ENCODE measurements at places on chromosomes 2 and 18.

GRCh38 chr2:167383610-167384194 lies 495.4 kb downstream of the XIRP2 start:
- no peak for DNase-seq

- DNase-seq = no peak
Observed at GRCh38 chr2:24175631-24176187, 856 bp downstream of the FAM228A start.

- no peak for DNase-seq
Observed at GRCh38 chr2:41500895-41501294, 546.9 kb upstream of the PKDCC start.

DNA sequence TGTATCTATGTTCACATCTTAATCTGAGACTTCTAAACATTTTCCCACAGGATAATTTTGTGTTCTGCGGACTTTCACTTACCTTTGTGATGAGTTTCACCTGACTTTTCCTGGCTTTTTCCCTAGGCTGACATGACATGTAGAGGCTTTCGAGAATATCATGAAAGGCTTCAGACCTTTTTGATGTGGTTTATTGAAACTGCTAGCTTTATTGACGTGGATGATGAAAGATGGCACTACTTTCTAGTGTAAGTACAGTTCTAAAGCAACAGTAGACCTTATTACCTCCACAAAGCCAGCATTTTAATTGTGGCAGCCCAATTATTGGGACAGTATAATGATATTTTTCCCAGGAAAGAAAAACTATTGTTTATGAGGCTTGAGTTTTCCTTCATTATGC lies 34.1 kb upstream of the METAP1D start:
- DNase-seq = no peak

DNA sequence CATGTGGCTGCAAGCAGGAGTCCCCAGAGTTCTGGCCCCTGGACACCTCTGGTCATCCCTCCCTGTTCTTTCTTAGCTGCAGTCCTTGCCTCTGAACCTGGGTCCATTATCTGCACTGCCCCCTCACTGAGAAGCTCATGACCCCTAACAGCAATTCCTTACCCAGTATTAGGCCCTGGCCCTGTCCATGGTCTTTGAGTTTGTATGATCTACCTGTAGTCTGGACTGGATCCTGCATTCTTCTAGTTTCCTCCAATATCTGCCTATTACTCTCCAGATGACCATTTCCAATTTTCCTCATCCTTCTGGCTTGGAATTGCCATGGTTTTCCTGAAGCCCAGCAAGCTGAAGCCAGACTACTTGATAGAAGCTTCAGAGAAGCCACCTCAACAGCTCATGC lies 302.4 kb upstream of the HS6ST1 start:
- DNase-seq = no peak

- DNase-seq = no peak
Observed at GRCh38 chr2:174688079-174688478, 76.2 kb downstream of the CHRNA1 start.

DNA sequence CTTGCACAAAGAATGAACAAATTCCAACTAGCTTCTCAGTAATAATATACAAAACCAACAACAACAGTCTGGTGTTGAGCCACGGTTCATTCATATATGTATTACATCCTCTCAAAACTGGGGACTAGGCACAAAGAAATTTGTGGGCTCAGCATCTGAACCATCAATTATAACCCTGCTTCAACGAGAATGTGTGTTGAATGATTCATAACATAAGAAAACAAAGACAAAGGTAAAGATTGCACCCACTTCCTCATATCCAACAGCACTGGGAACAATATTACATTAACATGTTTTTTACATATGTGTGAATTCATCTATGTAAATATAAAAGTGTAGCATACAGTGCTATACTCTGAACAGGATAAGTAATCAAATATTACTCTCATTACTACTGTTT lies 144.8 kb downstream of the CDH2 start:
- DNase-seq = no peak

All from natural killer cell (primary cell).